Right atrium auricular region (tissue), 2 donors: ENCODE measurements at places on chromosomes 13 and 19.

- DNase-seq, result no peak
Measured at GRCh38 chr19:55085923-55086715, 10.4 kb downstream of the EPS8L1 start.

DNA sequence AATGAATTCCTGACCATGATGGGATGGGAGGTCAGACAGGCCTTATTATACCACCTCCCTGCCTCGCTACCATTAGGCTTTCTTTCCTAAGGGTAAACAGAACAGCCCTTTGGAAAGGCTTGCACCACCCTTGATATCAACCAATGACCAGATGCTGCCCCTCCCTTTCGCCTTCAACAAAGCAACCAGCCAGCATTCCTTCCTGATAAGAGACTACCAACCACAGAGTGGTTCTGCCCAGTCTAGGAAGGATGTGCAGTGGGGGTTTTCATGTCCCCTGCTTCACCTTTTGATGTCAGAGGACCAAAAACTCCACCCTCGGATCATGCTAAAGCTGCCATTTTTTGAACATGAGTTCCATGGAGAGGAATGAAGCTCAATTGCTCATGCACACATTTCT is 21.7 kb downstream of the TEX30 start:
- DNase-seq, result no peak

DNA sequence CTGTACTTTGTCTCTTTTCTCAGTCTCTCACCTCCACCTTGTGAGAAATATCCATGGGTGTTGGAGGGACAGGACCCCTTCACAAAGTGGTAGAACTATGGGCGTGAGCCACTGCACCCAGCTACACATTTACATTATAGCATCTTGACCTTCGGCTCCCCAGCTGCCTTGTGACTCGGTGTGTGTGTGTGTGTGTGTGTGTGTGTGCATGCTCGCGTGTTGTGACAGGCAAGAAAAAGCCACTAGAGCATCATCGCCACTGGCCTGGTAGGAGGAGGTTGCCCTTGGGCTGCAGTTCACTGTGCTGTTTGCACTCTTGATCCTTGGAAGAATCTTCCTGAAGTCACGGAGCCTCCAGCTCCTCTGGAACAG is 13.7 kb upstream of the ZNF888 start:
- no peak for DNase-seq

- no peak for DNase-seq
Measured at GRCh38 chr19:40283414-40284250, 1.5 kb downstream of the AKT2 start.

DNA sequence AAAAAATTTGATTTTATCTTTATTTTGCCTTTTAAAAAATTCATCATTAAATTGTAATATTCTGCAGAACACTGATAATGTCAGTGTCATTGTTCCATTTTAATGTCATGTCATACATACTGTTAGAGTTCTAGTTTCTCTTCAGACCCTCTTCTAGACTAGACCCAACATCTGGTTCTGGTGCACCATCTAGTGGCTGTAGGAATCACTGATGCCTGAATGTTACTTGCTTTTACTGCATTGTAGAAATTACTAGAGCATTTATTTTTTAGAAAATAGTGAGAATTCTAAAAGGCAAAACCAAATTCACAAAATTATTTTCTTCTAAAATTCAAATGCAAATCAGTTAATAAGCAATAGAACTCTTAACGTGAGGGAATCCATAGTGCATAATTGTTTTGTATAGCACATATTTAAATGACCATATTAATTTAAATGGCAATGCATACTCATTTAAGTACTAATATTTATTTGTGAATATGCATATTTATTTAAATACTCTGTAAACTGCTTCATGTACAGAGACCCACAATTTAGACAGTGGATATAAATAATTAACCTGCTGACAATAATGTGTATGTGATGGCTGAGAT is 425.7 kb downstream of the KLF12 start:
- DNase-seq, result no peak

DNA sequence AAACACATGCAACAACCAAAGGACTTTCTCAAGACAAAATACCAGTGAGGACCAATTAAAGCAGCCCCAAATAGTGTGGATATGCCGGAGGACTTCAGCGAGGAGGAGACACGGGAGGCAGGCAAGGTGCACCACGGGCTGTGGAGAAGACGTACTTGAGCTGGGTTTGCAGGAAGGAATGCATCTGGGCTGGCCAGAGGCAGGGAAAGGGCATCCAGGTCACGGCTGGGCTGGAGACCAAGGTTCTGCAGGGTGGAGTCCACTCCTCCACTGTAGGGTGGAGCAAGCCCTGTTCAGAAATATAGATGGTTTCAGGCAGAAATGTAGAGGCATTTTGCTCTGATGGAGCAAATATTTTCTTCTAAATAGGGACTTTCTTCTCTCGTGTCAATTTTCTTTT is 36.6 kb upstream of the MEDAG start:
- DNase-seq, result no peak

- DNase-seq, result no peak
Measured at GRCh38 chr13:28557725-28558520, 63.0 kb upstream of the FLT1 start.

GRCh38 chr19:22118132-22118531 is 65.8 kb downstream of the ZNF257 start:
- no peak for DNase-seq

- no peak for DNase-seq
Measured at GRCh38 chr19:34847393-34847792, 74.4 kb upstream of the ZNF599 start.

GRCh38 chr13:112627161-112627560 is 39.2 kb upstream of the TUBGCP3 start:
- no peak for DNase-seq

DNA sequence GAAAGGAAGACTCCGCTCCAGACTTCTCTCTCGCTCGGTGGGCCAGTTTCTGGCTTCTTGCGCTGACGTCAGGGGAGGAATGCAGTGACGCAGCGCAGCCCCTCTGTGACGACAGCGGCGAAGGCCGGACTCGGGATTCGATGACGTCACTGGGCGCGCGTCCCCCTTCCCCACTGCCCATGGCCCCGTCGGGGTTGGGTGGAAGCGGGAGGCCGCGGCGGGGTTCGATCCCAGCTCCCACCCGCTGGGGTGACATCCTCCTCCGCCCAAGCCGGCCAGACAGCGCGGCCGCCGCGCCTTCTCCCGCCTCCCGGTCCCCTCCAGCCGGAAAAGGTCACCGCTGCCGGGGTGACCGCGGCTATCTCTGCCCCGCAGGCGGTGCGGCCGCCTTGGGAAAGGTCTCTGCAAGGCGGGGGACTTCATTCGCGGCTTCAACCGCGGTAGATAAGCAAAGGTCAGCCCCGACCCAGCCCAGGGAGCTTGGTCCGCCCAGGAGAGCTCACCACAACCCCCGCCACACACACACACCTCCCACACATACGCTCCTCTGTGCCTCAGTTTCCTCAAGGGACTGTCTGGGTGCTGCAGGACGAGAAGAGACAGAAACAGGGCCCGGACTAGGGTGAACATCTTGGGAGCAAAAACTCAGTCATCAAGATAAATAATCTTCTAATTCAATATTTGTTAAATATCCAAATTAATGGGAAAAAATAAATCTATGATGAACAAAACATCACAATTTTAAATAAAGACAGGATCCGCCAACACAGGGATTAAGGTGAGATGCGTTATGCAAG is 844 bp upstream of the RFX1 start:
- DNase-seq, result no peak
